ENCODE measurements at places on chromosomes 4 and X.

DNA sequence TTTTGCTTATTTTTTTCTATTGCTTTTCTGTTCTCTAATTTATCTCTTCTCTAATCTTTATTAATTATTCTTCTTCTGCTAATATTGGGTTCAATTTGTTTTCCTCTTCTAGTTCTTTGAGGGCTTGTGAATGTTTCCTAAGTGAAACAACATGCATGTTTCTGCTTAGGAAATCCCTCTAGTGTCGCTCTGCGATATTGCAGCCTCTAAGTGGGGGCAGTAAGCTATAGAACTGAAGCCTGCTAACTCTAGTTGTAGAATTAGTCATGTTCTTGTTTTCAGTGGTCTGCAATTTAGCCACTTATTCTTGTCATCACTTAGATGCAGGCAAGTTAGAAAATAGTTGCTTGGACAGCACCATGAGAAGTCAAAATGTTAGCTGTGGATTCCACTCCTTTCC, 222.6 kb downstream of the SPIN4 start:
- DNase-seq: peak; percentile 51

- DNase-seq: no peak
Measured at GRCh38 chr4:182189103-182189878, 53.9 kb upstream of the TENM3 start.

DNA sequence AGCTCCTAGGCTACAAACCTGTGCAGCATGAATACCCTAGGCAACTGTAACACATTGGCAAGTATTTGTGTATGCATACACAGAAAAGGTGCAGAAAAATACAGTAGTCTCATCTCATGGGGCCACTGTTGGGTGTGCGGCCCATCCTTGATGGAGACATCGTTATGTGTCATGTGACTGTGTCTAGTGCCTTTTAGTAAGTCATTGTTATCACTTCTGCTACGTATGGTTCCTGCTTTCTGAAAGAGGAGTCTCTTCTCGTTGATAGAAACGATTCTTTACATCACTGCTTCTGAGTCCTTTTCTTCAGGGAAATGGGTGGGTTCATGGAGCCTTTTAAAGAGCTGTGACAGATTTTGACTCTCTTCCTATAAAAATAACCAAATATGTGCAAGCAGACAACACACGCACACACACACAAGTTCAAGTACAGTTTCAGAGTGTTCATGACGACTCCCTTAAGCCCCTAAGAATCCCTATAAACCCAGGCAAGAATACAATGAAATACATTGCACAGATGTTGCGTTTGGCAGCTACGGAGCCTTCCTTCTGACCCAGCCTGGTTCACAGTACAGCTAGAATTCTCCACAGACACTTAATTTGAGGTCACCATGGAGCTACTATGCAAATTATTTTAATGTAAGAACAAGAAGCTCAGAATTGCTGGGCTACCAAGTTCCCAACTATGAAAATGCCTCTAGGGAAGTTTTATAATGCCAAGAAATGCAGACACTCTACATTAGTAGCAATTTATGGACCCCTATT, 10.2 kb upstream of the STK32B start:
- no peak for DNase-seq

GRCh38 chr4:138904793-138905192, 110.8 kb upstream of the NOCT start:
- no peak for DNase-seq

GRCh38 chr4:77147079-77147782, 9.8 kb upstream of the CCNG2 start:
- no peak for DNase-seq

DNA sequence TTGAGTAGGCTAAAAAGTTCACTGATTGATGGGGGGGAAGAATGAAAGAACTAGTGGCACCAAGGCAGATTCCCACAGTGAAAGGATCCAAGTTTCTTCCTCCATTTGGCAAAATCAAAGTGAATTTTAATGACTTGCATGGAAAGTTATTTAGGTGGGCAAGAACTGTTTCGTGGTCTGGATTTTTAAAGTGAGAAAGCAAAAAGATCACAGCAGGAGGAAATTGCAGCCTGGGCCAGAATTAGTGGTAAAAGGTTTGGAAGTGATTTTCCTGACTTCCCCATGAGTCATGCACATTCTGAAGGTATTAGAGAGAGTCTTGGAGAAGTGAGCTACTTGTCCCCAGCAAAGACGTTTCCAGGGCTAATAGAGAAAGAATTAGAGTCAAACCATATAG, 207.8 kb downstream of the ANTXR2 start:
- no peak for DNase-seq

DNA sequence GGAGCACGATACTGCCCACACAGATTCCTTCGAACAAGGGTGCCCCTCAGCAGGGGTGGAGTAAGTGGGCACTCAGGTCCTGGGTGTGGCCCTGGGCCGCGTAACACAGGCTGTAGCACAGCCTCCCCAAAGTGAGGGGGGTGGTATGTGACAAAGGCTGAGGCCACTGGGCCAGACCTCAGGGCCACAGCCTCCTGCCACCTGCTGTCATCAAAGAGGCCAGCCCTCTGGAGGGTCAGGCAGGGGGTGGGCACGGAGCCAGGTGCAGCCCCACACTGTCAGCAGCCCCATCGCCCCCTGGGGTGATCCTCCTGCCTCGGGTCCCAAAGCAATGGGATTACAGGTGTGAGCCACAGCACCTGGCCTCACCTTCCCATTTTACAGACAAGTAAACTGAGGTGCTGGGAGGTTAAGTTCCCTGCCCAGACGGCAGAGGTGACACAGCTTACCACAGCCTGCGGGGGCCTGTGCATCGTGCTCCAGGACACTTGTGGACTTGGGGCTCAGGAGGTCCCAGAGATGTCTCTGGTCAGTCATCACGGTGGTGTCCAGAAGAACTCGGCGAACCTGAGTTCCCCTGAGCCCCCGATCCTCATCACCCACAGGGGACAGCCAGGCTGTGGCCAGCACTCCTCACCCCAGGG, 27.5 kb upstream of the MXD4 start:
- DNase-seq: no peak

GRCh38 chrX:101416691-101417090, 8.7 kb downstream of the HNRNPH2 start:
- DNase-seq: no peak

- DNase-seq: no peak
Measured at GRCh38 chr4:128386761-128387599, 99.4 kb upstream of the PGRMC2 start.

DNA sequence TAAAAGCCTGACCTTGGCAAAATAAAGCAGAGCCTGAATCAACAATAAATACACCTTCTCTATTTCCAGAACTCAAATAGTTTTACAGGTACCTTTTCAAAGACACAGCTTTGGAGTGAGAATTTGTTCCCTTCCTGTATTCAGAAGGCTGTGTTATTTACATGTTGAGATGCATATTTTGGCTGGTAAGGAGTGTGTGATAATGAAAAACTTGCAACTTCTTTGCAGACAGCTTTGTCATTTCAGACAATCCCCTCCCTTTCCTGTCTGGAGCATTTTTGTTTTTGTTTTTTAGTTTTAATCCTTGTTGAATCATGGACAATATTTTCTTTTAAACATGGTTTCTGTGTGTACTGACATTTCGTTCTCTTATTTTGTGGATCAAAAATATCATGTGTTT, 493.8 kb downstream of the FAT4 start:
- DNase-seq: no peak

- no peak for DNase-seq
Measured at GRCh38 chr4:174387721-174388120, 104.0 kb downstream of the CEP44 start.

GRCh38 chrX:71872542-71873458, 37.8 kb upstream of the NHSL2 start:
- DNase-seq: no peak

DNA sequence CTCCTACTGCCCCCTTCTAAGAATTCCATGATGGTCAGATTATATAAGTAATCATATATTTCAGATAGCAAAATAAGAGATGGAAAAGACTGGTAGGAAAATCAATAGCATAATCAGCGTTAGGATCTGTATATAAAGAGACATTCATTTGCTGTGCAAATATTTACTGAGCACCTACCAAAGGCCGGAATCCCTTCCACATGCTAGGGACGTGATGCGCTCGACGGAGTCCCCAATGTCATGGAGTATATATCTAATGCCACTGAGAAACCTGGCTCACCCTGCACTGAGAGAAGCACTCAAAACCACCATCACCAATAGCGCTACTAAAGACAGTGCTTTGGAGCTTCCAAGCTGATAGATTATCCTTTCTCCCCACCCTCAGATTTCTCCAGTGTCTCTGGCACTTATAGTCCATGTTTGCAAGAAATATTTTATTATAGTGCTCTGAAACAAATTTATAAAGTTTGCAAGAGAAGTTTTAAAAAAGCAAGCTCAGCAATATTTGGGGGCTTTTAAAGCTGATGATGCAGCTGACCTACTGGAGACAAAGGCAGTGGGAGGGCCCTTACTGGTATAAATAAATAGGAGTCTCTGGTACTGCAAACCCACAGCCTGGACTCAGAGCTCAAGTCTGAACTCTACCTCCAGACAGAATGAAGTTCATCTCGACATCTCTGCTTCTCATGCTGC, at the start of gene CXCL13:
TSS of gene CXCL13 (plus strand) at position 611 of the 693 bp plus-strand sequence. CDS start at position 657, 46 bp downstream.
- no peak for DNase-seq

- DNase-seq: peak; percentile 2
Measured at GRCh38 chrX:94576367-94577004, 902.5 kb downstream of the FAM133A start.

DNA sequence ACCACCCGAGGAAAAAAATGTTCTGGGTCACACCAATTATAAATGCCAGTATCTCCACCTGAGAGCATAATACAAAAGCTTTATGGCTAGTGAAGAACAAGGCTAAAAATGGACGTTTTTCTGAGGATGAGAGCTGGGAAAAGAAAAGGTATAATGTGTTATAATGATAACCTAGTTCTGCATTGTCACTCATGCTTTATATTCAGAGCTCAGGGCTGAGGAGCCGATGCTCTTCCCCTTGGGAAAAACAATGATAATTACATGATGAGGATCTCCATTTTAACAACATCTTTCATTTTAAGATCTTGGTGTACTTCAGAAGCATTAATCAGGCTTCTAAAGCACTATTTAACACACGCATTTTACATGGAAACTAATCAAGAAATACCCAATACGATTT, 333.7 kb downstream of the UNC5C start:
- DNase-seq: no peak

DNA sequence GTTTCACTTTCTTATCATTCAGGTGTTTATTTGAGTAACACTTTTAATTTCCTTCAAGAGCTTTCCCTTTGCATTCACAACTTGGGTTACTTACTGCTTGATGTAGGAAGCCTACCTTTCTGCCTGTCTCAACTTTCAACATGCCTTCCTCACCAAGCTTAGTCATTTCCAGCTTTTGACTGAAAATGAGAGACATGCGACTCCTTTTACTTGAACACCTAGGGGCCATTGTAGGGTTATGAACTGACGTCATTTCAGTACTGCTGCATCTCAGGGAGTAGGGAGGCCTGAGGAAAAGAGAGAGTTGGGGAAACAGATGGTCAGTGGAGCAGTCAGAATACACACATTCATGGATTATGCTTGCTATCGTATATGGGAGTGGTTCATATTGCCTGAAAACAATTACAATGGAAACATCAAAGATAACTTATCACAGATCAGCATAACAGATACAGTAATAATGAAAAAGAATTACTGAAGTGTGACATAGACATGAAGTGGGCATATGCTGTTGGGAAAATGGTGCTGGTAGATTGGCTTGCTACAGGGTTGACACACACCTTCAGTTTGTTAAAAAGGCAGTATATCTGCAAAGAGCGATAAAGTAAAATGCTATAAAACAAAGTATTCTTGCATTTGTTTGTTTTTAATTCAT, 25.7 kb downstream of the USP53 start:
- no peak for DNase-seq

- no peak for DNase-seq
Measured at GRCh38 chr4:182923366-182923765, 6.2 kb upstream of the DCTD start.

- no peak for DNase-seq
Measured at GRCh38 chr4:39641451-39641850, 2.8 kb upstream of the SMIM14 start.

GRCh38 chr4:164648849-164649212, 105.1 kb upstream of the SMIM31 start:
- DNase-seq: no peak

DNA sequence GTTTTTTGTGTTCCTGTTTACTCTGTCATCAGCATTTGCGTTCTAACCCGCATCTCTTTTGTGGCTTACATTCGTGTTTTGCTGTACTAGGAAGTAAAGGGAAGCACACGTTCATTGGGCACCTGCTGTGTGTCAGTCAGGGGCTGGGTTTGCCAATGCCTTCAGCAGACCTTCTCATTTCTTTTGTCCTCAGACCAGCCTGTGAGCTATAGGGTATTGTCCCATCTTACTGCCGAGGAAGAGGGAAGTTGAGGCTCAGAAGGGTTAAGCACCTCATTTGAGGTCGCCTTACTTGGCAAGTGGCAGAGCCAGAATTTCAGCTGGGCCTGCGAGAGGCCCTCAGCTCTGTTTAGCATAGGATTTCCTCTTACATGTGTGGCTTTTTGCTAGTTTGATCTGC, 8.7 kb downstream of the TBC1D14 start:
- no peak for DNase-seq

DNA sequence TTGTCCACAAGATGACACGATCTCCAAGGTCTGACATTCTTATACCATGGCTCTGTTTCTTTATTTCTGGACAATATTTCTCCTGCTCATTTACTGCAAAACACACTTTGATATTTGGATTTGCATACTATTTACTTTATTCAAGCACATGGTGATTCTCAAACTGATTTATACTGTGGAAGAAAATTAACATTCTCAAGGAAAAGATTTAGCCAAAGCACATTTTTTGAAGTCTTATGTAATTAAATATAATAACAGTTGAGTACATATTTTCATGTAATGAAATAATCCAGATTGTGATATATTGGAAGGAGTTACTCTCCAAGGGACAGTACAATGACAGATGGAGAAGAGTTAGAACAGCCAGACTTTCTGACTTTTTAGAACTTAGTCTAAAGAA, 155.8 kb upstream of the CT83 start:
- no peak for DNase-seq

GRCh38 chr4:24322995-24323394, 261.4 kb downstream of the DHX15 start:
- DNase-seq: no peak

- DNase-seq: peak; percentile 41
Measured at GRCh38 chr4:73603271-73603710, 16.9 kb downstream of the RASSF6 start.

DNA sequence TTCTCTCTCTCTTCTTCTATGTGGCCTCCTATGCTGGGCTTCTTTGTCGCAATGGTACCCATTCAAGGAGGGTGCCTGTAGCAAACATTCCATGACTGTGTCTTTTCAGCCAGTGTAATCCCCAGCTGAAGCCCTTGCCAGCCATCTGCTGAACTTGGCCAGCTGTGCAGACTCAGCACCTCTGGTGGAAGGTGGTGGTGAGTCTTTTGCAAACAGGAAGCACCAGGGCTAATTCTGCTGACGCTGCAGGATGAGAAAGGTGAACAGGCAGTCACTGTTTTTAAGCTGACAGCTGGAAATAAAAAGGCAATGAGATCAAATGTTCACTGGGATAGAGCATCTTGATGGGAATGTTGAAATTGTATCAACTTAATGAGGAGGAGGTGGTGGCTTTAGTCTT, 298.7 kb upstream of the CLNK start:
- DNase-seq: peak; percentile 65
